ENCODE measurements at places on chromosomes 1 and 21. TPM values are rescaled to one million over a fixed set of nuclear protein-coding genes. Genes with fewer than 3 reads are reported as not detected.

- no peak for DNase-seq
Measured at GRCh38 chr1:185073725-185074124, 28.4 kb downstream of the RNF2 start.

- no peak for DNase-seq
Measured at GRCh38 chr1:107132780-107133179, 8.1 kb upstream of the NTNG1 start.

- no peak for DNase-seq
Measured at GRCh38 chr1:8510041-8510823, 192.3 kb downstream of the SLC45A1 start.

GRCh38 chr21:29419422-29419821 lies 120.7 kb downstream of the BACH1 start:
- no peak for DNase-seq

DNA sequence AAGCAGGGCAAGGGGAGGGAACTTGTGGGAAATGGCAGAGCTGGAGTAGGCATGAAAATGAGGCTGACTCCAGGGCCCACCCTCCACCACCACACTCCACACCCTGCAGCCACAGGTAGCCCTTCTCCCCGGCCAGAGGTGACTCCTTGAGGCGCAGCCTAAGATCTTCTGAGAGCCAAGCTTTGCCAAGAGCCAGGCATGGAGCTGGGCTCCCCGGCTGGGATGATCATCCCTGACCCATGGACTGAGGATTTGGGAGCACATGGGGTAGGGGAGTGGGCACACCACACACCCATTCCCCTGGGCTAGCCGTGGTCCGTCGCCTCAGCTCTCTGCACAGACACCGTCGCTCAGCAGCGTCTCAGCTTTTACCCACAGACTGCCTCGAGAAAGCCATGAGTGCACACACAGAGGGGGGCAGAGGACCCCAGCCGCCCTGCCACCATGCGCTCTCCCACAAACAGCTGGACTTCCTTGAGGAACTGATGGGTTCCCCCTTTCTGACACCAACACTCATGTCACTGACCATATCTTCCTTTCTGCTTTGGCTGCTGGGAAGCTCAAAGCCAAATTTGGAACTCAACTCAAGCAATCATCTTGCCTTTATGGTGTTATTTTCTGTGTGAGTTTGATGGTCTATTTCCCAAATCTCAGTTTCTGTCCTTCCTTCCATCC lies 123.6 kb upstream of the RUNX3 start:
- no peak for DNase-seq

DNA sequence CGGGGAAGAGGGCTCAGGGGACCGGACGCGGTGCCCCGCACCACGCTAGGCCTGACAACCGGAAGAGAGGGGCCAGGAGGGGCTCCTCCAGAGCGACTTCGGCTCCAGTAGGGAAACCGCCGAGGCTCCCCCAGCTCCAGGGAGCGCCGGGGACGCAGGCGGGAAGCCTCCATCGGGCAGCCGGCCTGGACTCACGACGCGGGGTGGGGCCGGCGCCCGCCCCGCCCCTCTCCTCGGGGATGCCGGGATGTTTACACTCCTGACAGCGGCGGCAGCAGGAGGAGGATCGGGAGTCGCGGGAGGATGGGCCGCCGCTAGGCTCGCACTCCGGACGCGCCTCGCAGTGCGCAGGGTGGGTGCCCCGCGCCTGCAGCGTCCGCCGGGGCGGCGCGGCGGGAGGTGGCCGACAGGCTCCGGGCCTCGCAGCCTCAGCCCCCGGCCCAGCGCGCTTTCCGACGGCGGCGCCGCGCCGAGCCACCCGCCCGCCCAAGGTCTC lies at the start of gene NEK7:
Gene NEK7 (plus strand): TSS at position 254 of the 496 bp plus-strand sequence. CDS start 75,583 bp downstream, outside the sequence.
- peak; percentile 87 for DNase-seq

- DNase-seq: no peak
Measured at GRCh38 chr1:94413311-94413710, 4.9 kb upstream of the ABCD3 start.

- DNase-seq: no peak
Measured at GRCh38 chr1:172277989-172278388, 142.5 kb upstream of the C1orf105 start.

ST6GALNAC3 gene
- 4.5 TPM for total RNA-seq

ATP6V1G3 gene
- total RNA-seq: not detected

DNA sequence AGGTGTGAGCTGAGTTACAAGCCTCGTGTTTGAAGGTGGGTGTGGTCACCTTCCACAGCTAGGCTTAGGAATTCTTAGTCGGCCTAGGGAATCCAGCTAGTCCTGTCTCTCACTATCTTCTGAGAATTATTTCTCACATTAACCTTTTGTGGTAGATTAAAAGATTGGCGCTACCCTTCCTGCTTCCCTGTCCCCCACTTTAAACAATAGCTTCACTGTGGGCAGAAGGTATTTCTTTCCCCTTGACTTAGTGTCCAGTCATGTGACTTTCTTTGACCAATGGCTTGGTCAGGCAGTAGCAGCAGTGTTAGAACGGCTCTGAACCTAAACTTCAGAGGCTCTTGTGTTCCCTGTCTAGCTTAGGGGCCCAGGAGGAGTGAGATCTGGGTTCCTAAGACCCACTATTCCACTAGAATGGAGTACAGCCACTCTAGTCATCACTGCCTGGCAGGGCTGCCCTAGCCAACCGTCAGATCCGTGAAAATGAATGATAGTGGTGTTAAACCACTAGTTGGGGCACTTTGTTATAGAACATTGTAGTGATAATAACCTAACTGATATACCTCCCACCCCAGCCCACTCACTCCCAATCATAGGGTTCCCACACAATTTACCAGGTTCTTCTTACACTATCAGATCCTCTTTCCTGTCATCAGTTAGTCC lies 13.9 kb upstream of the C1orf141 start:
- no peak for DNase-seq

ZNF593OS gene
- total RNA-seq: not detected

DNA sequence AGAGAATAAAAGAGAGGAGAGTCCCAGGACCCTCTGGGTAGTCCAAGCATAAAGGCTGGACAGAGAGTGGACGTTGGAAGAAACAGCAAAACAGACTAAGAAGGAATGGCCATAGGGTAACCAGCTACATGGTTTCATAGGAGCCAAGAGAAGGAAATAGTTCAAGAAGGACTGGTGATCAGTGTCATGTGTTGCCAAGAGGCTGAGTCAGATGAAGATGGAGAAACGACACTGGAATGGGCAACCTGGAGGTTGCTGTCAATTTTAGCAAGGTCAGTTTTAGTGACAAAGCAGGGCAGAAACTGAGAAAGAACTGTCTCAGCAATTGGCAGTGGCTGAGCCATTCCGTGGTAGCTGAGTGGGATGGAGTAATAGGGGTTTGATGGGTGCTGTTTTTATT lies 41.4 kb downstream of the HMGB4 start:
- DNase-seq: no peak

- DNase-seq: no peak
Measured at GRCh38 chr21:46061518-46061917, 36.4 kb upstream of the COL6A2 start.

GRCh38 chr1:205049479-205049878 lies 6.5 kb downstream of the CNTN2 start:
- no peak for DNase-seq

DNA sequence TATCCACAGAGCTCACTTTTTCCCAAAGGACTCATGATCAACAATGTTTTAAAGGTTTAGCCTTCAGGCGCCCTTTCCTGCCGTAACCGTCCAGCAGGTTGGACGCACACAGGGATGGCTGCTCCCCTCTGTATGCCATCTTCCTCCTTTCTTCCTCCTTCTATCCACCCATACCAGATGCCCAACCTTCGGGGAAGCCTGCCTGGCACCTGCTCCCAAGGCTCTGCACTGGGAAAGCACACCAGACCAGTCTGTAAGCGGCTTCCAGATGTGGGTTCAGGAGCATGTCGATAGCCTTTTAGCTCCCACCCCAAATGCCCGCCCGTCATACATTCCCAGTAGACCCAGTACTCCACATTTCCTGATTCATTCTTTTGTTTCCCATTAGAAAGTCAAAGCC lies 52.9 kb downstream of the STUM start:
- no peak for DNase-seq

KIF2C gene
- 1.6 TPM for total RNA-seq

GRCh38 chr1:241591736-241592135 lies 48.4 kb downstream of the CHML start:
- DNase-seq: no peak

DNAH14 gene
- 3.0 TPM for total RNA-seq

CSMD2 gene
- 0.14 TPM for total RNA-seq

SLC2A5 gene
- total RNA-seq: 4.2 TPM

AK5 gene
- total RNA-seq: 1.0 TPM

GRCh38 chr1:46948629-46949416 lies 7.5 kb upstream of the CYP4A11 start:
- DNase-seq: no peak

DNA sequence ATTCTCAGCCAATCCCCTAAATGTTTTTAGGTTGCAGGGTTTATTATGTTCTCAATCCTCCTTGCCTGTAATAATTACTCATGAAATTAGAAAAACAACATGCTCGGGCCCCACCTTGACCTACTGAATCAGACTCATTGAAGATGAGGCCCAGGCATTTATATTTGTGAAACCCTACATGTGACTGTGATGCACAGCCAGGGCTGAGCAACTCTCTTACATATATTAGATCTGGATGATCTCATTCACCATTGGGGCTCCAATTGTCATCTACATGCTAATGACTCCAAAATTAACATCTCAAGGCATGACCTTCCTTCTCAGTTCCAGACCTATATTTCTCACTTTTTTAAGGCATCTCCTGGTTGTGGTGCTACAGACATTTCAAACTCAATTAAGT lies 103.3 kb downstream of the WDR3 start:
- DNase-seq: no peak

LGR6 gene
- 0.60 TPM for total RNA-seq

DNA sequence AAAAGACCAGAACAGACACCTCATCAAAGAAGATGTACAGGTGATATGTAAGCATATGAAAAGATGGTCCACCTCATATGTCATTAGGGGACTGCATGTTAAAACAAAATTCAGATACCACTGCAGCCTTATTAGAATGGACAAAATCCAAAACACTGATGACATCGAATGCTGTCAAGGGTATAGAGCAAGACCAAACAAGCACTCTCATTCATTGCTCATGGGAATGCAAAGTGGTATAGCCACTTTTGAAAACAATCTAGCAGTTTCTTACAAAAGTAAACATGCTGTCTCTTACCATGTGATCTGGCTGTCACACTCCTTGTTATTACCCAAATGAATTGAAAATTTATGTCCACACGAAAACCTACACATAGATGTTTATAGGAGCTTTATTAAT lies 426.6 kb upstream of the ESRRG start:
- no peak for DNase-seq

CD1B gene
- total RNA-seq: not detected
